ENCODE measurements at places on chromosomes 16 and 17. TPM values are rescaled to one million over a fixed set of nuclear protein-coding genes. Genes with fewer than 3 reads are reported as not detected.
A peak's percentile ranks its signal among the peaks of the same experiment; 100 is the strongest.

CSH2 gene
- 0.06 TPM for polyA plus RNA-seq

GRCh38 chr17:17347956-17348871 lies 45.0 kb downstream of the NT5M start:
- no peak for DNase-seq

GRCh38 chr16:13038591-13038990 lies 137.2 kb downstream of the SHISA9 start:
- DNase-seq = no peak

KRT9 gene
- polyA plus RNA-seq = not detected

TOX3 gene
- polyA plus RNA-seq = 10.9 TPM

- no peak for DNase-seq
Observed at GRCh38 chr16:398561-399339, 1.8 kb downstream of the NME4 start.

- DNase-seq = no peak
Observed at GRCh38 chr16:79887541-79888540, 287.3 kb upstream of the MAF start.

FSCN2 gene
- 1.5 TPM for polyA plus RNA-seq

DNA sequence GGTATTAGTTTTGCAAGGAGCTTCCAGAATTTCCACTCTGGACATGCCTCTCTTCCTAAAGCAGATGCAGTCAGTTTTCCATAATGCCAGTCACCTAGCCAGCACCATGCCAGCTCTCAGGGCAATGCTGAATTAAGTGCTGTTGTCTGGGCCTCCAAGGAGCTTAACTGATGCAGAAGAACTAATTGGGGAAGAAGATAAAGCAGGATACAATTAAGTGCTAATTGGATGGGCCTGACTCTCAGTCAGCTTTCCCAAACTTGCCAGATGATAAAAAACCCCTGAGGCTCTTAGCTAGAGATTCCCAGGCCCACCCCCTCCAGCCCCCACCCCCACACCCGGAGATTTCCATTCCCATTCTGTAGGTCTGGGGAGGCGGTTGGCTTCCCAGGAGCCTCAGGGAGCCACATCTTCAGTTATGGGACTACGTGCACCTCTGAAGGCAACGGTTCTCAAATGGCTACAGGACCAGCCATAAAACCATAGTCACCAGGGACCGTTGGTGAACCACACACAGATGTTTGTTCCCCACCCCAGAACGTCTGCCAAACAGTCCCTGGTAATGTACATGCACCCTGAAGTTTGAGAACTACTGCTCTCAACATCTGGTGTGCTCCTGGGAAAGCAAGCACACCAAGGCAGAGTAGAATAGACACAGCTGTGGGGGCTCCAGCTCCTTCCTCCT lies 499.1 kb upstream of the CDH5 start:
- DNase-seq = no peak

DNA sequence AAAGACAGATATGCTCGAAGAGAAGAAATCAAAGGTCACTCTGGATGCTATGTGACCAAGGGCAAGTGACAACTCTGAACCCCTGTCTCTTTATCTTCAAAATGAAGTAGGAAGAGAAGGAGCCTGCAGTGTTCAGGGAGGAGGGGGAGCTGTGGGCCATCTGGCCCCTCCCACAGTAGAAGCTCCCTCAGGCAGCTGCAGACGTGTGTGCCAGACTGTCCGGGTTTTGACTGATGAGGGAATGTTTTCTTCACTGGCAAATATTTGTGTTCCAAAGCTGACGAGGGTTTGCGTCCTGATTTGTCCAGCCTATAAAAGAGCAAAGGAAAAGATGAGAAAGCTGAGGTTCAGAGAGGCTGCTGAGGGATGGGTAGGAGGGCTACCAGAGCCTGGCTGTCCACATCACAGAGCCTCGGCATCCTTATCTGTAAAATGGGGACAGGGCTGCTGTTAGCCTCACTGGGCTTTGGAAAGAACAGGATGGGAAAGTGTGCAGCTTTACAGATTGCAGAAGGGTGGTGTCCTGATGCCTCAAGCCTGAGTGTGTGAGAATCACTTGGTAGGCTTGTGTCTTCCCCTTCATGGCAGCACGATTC lies 1.8 kb upstream of the GINS2 start:
- DNase-seq = peak; percentile 17

DNA sequence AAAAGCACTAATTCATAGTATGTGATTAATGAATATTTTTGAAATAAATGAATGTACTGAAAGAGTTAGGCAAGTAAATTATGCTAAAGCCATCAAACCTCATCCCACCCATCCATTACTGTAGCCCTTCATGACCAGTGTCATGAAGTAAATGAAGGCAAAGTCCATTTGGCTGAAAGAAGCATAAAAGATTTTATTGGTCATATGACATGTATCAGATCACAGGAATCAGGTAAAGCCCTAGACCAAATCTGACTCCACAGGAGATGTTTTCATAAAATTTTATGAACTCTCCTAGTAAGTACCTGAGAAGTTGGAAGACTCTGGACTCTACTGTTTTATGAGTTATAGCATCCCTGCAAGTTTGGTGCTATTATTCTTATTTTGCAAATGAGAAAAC lies 213.5 kb downstream of the TMEM114 start:
- DNase-seq = no peak

GRCh38 chr16:66315210-66315825 lies 51.2 kb upstream of the CDH5 start:
- DNase-seq = peak; percentile 47

DNA sequence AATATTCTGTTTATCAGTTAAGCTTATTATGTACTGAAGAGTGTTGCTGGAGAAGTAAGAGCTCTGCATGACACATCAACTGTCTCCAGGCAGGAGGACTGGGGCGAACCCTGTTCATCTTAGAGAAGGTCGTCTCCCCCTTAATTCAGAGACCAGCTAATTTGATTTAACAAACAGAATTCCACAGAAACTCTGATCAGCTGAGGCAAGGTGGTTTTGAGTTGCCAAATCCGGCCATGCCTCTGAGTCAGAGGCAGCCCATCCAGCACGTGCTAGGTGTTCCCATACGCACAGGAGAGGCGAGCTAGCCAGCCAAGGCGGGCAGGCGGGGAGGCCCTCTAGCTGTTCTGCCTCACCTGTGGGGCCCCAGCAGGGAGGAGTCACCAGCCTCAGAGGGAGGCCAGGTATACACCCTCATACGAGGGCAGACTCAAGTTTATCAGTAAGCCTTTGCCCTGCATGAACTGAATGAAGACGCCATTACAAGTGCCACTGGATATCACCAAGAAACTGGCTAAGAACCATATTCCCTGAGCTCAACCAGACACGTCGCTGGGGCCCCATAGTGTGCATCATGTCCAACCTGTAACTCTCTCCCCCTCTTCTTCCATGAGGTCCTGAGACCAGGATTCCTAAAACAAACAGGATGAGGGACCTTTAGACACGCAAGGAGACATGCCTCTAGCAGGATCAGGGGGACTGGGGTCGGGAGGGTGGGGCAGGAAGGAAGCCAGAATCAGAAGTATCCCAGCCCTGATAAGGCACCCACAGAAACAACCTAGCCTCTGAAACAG lies 25.7 kb downstream of the STAT5A start:
- DNase-seq = peak; percentile 93

- DNase-seq = peak; percentile 14
Observed at GRCh38 chr16:67392301-67393059, 818 bp downstream of the TPPP3 start.

KIF18B gene
- polyA plus RNA-seq = 7.7 TPM

Measured in large intestine (tissue), 12 donors.